ENCODE measurements at places on chromosomes 6 and 20.
A peak's percentile ranks its signal among the peaks of the same experiment; 100 is the strongest.

- no peak for DNase-seq
Observed at GRCh38 chr20:4073852-4074741, 58.7 kb upstream of the RNF24 start.

- DNase-seq, result peak; percentile 80
Observed at GRCh38 chr6:30682143-30683117, 4.0 kb downstream of the PPP1R18 start.

DNA sequence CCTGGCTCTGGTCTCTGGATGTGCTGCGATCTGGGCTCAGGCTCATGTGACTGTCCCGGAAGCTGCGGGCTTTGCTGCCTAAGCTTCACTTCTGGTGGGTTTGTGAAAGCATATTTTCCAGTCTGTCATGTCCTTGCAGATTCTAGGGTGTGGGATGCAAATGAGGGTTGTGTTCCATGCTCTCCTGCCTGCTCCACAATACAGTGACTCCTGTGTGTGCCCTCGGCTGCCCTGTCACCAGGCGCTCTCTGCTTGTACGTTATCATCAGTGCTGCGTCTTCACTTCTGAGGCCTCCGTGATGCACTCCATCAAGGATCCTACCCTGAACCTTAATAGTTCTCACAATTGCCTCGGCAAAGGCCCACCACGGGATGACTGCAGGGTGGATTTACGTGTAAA lies 84.2 kb downstream of the TTLL2 start:
- no peak for DNase-seq

DNA sequence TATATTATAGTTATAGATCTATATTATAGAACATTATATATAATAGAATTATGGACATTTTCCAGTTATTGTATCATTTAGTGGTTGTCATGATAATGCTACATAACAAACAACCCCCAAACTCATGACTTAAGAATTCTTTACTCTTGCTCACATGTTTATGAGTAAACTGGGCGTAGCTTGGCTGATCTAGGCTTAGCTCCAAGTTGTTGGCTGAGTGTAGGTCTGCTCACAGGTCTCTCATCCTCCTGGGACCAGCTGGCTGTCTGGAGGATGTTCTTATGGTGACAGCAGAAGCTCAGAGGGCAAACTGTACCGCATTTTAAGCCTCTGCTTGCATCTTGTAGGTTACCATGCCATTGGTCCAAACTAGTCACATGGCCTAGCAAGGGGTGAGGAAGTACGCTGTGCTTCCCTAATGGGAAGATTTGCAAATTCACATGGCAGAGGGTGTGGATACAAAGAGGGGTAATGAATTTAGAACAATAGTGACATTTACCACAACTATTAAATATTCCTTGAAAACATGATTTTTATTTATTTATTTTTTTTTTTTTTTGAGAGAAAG lies 34.2 kb downstream of the ARHGAP40 start:
- no peak for DNase-seq

GRCh38 chr6:143478479-143479062 lies 28.0 kb downstream of the PEX3 start:
- DNase-seq, result no peak

DNA sequence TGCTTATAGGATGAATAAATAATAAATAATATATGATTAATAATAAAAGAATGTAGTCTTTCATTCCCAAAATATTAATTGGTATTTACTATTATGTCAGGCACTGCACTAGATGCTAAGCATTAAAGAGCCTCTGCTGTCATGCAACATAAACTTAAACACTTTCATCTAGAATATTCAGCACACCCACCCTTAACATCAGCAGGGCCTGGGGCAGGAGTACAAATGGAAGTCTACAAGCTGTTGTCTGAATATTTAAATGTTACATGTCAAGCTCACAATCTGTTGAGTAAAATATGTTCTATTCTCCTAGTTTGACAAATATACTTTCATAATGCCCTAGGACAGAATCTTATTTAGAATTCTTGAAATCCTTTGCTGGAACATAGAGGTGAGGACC lies 395.1 kb downstream of the EPM2A start:
- no peak for DNase-seq

DNA sequence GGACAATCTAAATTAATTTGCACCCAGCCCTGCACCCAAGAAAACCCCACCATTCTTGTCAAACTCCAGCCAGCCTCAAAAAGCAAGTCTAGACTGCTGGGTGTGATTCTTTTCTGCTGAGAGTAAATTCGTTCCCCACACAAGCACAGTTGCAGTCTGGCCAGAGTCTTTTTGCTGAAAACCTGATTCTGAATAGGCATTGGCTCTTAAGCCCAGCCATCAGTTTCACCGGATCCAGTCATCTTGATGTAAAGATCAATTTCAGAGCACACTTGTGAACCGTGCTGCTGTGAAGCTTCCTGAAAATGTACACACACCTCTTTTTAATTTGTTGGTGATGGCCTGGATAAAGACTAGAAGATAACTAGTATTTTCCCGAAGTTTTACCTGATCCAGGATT lies 159.4 kb upstream of the GGTLC1 start:
- no peak for DNase-seq

GRCh38 chr6:170523256-170524171 lies 29.6 kb downstream of the PSMB1 start:
- no peak for DNase-seq

DNA sequence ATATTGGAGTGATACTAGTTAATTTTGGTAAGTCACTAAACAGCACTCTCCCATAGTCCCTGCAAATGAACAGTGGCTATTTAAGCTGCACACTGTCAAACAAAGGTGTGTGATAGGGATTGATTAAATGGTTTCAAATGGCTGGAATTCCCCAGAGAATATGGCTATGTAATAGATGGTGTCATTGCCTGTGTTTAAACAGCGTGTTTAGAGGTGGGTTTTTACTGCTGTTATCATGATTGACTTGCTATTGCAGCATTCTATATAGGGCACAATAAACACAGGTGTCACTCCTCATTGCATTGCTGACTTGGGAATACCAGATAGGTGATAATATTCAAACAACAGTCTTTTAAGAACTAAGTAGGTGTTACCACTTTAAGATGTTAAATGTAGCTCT lies 171.7 kb upstream of the MAN1A1 start:
- no peak for DNase-seq

DNA sequence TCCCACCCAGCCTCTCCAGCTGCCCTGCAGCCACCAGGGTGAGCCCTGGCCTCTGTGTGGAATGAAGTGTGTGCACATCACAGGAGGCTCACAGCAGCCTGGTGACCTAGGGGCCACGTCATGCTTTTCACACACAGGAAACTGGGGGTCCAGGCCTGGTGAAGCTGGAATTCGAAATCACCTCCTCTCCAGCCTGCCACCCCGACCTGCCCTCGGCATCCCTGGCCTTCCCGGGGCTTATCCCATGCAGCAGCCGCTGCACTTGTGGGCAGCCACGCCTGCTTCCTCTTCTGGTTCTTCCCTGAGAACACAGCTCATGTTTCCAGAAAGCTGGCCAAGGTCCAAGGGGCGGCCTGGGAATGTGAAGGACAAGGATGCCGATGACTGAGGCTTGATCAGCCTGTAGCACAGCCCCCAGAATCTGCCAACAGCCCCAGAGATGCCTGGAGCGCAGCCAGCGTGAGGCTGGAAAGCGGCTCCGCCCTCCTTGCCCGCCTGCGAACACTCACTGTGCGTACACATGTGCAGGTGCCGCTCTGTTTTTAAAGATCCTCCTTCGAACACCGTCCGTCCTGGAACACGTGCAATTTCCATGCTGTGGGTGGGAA lies 4.2 kb upstream of the NTSR1 start:
- no peak for DNase-seq

GRCh38 chr6:36735110-36736071 lies 37.8 kb downstream of the RAB44 start:
- no peak for DNase-seq

DNA sequence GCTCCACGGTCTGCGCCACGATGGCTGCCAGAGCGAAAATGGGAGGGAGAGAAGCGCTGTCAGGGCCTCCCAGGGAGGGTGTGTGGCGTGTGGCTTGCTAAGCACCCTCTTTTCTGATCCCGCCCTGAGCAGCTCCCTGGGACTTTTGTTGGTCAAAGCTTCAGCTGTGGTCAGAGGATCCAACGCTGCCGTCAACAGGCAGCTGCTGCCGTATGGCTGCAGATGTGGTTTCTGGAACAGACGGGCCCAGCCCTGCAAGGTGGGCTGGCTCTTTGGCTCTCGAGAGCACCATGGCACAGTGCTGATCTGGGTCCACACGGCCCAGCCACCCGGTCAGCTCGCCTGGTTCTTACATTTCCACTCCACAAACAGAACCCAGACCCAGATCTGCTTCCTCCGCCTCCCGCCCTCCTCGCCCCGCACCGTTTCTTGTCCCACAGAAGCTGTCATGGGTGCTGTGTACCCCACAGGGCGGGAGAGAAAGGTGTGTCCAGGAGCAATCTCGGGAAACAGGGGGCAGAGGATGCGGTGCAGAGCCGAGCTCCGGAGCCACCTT lies 86.0 kb upstream of the BHLHE23 start:
- no peak for DNase-seq

DNA sequence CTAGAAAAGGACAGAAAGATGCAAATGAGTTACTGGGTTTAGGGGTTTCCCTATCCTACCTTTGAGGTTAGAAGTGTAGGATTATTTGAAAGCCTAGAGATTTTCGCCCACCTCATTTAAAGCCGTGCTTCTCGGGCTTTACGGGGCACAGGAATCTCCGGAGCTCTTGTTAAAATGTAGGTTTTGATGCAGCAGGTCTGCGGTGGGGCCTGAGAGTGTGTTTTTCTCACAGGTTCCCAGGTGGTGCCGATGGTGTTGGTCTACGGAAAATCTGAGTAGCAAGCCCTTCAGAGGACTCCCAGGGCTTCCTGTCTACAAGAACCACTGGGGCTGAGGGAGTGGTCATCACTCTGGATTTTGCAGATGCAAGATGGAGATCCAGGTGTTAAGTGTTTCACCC lies 47.5 kb downstream of the TRAM2 start:
- DNase-seq, result no peak

GRCh38 chr20:20317195-20317594 lies 50.7 kb upstream of the INSM1 start:
- no peak for DNase-seq

DNA sequence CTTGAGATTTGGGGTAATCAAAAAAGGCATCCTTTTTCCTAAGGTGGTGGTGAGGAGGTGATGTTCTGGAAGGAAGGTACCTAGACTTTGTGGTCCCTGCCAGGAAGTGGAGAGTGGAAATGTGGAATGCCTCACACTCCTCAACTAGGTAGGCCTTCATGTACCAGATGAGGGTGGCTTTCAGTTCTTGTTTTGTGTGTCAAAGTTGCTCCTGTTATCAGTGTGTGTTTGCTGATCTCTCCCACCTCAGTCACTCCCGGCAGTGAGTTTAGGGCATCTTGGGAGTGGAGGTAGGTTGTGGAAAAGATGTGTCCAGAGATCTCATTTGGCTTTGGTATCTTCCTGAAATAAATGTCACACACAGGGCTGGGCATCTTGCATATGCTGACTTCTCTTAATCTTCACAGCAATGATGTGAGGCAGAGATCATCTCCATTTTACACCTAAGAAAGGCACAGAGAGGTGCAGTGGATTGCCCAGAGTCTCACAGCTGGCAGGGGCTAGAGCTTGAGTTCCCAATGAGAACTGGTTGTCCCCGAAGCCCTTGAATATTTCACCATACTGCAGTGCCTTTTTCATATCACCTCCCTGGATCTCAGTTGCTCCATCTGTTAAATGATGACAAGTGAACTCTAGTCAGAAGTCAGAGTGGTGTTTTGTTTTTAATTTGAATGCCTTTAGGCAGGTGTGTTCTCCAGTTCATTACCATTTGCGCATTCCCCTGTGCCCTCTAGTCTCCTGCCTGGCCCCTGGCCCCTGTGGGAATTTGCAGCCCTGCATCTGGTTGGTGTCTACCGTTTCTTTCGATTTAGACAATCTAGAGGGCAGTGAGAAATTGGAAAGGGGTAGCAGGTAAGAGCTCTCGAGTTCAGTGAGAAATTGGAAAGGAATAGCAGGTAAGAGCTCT lies 2.9 kb downstream of the PKIG start:
- no peak for DNase-seq

GRCh38 chr6:15504040-15504495 lies 158.8 kb downstream of the DTNBP1 start:
- no peak for DNase-seq
